ENCODE measurements at places on chromosomes 3 and 15.

GRCh38 chr3:67462187-67462586 is 192.2 kb downstream of the SUCLG2 start:
- DNase-seq = no peak

DNA sequence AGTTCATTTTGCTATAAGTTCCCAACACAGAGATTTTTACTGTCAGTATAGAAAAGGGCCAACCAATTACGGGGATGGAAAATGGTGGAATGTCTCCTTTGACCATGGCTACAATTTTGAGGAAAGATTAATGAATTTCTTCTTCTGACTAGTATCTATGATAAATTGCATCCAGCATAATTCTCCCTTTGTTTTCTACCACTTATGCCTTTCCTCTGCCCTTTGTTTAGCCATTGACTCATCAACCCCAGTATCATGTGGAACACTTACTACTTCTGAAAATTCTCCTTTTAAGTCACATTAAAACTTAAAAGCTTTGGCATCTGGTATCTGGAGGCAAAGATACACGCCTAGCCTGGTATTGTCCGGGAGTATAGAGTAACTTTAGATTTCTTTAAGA is 92.9 kb upstream of the CADPS start:
- no peak for DNase-seq

DNA sequence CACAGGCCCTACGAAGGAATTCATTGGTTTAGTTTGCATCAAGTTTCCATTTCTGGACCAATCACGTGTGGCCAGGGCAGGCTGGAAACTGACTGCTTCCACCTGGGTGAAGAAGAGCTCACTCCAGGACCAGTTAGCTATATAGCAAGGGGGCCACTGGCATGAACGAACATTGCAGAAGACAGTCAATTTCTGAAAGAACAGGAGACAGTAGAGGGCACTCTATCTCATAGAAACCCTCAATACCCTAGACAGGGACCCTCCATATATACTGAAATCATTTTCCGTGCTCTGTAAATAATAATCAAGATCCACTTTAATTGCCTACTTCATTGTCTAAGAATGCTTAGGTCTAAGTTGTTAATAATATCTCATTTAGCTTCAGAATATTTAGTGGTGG is 215.6 kb downstream of the CADPS start:
- no peak for DNase-seq

DNA sequence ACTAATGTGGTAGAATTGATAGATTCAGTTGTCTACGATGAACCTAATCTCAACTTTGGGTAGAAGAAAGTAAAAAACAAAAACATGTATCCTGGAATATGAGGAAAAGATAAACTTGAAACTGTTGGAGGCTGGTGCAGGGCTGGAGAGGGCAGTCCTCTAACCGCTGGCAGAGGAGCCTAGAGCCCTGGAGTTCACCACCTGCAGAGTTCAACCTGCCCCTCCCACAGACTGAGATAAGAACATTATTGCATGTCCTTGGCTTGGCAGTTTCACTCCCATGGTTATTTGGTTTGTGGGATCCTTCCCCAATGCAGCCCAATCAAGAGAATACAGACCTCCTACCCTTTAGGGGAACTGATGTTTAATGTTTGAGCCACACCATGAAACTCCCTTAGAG is 53.2 kb upstream of the GATM start:
- no peak for DNase-seq

- DNase-seq = no peak
These were observed at the start of gene STRA6 for GRCh38 chr15:74202452-74203401. Gene STRA6, minus strand, starts transcription at chr15:74202787. Its CDS starts 520 bp downstream, at chr15:74202267.

DNA sequence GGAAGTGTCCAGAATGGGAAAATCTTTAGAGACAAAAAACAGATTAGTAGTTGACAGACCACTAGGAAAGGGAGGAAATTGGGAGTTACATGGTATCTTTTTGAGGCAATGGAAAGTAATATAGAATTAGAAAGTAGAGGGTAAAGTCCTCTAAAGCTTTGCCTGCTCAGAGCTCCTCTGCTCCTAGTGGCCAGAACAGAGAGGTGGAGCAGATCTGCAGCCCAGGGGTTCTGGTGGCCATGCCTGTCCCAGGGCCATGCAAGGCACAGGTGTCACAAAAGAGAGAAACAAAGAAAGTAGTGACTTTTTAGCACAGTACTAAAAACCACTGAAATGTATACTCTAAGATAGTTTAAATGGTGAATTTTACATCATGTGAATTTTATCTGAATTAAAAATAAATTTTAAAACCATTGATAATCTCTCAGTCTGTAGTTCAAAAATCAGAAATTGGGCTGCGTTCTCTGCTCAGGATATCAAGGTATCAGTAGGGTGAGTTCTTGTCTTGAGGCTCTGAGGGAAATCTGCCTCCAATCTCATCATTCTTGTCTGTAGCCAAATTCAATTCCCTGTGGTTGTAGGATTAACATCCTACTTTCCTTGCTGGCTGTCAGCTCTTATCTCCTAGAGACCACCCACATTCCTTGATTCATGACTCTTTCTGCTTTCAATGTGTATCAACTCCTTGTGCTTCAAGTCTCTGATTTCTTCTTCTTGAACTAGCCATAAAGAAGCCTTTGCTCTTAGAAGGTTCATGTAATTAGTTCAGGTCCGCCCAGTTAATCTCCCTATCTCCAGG is 23.6 kb downstream of the PYGO1 start:
- DNase-seq = no peak

All from hematopoietic multipotent progenitor cell (in vitro differentiated cells).